ENCODE measurements at places on chromosomes 2 and 18.

DNA sequence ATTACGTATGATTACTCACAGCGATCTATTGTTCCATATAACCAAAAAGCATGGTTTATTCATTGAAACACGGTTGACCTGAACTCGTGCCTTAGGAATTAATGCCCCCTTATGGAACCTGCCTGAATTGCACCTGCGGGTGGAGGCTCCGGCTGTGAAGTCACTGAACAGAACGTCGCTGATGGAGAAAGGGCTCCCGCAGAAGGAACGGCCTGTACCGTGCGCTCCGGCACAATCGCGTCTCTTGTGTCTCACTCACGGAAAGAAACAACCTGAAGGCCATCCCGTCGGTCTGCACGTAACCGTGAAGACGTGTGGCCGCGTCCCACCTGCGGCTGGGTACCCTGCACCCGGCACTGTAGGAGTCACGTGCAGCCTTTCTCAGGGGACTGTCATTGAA is 133.1 kb downstream of the NFATC1 start:
- peak; percentile 63 for DNase-seq

DNA sequence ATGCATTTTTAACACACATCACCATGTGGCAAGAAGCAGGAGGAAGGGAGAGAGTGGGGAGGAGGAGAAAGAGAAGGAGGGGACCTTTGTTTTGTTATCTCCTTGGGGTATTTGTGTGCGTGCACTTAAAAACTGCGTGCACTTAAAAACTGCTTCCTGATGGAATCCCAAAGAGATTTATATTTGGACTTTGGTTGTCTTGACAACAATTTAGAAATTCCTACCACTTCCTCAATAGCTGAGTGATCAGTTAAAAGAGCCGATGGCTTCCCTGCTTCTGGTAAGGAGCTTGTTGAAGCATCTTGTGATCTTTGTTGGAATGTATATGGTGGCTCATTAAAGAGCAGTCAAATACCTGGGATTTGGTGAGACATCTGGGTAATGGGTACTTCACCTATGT is 4.5 kb downstream of the RAB31 start:
- DNase-seq, result no peak

DNA sequence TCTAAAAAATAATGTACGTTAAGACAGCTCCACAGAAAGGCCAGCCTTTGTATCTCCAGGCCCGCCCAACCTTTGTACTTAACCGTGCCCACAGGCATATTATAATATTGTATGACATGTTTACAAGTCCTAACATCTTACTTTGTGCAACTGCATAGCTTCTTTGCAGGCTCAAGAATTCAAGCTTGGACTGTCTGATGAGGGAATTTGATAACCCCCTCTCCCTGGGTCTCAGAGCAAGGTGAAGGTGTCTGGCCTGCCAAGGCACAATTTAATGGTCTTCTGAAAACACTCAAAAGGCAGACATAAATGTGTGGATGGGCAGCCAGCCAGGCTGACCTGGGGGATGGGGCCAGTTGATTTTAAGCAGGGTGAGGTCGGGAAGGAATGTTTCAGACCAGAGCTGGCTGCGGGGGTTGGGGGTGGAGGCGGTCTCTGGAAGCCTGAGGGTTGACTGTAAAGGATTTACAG is 732.7 kb upstream of the FANCL start:
- DNase-seq, result no peak

DNA sequence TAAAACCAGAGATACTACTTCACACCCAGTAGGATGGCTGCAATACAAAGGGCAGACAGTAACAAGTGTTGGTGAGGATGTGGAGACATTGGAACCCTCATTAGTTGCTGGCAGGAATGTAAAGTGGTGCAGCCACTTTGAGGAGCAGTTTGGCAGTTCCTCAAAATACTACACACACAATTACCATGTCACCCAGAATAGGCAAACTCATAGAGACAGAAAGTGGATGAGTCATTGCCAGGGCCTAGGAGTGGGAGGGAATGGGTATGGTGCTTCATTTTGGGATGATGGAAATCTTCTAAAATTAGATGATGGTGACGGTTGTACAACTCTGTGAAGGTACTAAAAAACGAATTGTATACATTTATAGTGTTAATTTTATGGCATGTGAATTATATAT is 54.8 kb downstream of the ATP9B start:
- DNase-seq, result no peak

DNA sequence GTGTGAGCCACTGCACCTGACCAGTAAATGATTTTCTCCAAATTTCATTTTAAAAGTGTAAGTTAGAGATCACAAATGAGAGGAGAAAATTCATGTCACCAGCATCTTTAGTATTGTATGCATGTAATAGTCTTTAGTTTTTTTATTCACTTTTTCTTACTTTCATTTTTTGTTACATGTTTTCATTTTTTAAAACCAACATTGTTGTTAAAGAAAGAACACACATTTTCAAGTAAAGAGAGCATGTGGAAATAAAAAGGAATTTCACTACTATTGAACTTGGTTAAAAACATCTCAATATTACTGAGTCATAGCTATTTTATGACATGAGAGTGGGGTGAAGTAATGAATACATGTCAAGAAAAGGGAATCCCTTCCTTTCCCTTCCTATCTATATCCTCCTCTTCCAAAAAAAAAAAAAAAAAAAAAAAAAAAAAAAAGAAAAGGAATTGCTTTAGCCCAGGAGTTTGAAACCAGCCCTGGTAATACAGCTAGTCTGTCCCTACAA is 29.1 kb upstream of the PMAIP1 start:
- DNase-seq, result no peak

DNA sequence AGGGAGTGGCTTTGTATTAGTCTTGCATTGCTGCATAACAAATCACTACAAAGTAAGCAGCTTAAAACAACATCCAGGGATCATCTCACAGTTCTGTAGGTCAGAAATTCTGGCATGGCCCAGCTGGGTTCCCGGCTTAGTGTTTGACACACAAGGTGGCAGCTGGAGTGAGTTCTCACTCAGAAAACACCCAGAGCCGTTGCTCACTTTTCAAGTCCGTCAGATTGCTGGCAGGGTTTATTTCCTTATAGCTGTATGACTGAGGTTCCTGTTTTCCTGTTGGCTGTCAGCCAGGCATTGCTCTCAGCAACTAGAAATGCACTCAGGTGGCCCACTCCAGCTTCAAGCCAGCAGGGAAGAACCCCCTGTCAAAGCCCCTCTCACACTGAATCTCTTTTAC is 324.1 kb downstream of the CCDC178 start:
- DNase-seq, result no peak

GRCh38 chr2:171803757-171804156 is 90.3 kb downstream of the SLC25A12 start:
- no peak for DNase-seq

- no peak for DNase-seq
Observed at GRCh38 chr2:230920167-230920566, 4.9 kb downstream of the GPR55 start.

DNA sequence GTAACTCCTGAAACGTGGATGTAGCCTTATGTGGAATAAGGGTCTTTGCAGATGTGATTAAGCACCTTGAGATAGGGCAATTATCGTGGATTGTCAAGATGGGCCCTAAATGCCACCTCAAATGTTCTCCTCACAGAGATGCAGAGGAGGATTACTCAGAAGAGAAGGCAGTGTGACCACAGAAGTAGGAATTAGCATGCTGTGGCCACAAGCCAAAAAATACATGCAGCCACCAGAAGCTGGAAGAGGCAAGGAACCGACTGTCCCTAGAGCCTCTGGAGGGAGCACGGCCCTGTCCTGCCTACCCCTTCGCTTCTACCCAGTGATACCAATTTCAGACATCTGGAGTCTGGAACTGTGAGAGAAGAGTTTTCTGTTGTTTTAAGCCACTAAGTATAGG is 47.3 kb upstream of the MGAT5 start:
- no peak for DNase-seq

Measured in activated naive CD4-positive, alpha-beta T cell (primary cell).